Keratinocyte (primary cell): ENCODE measurements at places on chromosomes 3 and 15. TPM values are rescaled to one million over a fixed set of nuclear protein-coding genes. Genes with fewer than 3 reads are reported as not detected.

DNA sequence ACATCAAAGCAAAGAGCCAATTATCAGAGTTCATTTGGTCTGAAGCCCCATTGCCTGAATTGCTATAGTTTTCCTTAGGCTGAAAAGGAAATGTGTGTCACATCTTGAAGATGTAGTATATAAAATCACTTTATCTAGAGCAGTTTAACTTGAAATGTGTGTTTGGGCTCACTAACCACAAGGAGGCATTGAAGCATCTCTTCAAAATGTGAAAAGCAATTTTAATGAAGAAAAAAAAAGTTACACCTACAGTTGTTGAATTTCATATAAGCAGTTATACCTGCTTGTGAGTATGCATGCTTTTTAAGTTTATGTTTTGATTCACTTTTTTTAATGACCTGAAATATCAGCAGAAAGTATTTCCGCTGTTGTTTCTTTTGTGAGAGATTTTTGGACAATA lies 129.3 kb downstream of the IQCH start:
- DNase-seq, result no peak

- no peak for DNase-seq
Observed at GRCh38 chr3:56878074-56878473, 76.3 kb upstream of the ARHGEF3 start.

GRCh38 chr3:15324379-15324808 lies 8.0 kb downstream of the SH3BP5 start:
- DNase-seq, result no peak

DNA sequence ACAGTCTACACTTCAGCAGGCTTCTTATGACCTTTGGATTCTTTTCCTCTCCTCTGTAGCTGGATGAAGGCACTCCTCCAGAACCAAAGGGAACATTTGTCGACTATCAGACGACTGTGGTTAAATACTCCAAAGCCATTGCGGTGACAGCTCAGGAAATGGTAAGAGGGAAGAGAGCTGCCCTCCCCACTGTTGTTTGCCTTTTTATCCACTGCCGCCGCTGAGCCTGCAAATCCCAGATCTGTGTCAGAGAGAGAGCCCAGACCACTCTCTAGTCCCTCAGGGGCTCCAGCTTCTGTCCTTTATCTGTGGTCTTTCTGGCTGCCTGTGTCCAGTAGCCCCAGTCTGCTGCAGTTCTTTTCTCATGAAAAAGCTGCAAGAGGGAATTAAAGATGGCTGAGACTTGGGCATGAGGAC lies 261.5 kb upstream of the TPM1 start:
- DNase-seq, result no peak

GRCh38 chr3:124246949-124247348 lies 255.0 kb upstream of the ROPN1 start:
- no peak for DNase-seq

DNA sequence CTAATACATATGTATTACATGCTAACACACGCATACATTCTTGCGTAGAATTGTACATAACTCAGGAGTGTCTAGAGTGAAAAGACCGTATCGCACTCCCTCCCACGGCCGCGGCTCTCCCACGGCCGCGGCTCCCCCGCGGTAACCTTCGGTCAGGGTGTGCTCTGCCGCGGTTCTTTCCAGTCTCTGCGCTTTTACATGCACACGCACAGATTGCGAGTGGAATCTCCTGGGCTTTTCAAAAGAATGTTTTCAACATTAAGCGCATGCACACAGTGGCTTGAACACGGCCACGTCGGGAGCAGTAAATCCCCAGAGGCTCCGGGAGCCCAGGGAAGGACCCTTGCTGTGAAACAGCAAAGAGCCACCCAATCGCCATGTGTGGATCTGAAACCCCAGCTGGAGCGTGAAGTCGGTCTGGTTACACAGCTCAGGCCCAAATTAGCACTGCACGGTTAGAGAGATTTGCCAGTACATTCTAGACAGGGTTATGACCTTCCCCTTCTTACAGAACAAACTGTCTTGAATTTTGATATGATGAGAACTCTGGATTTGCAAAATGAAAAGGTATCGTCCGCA lies 805 bp upstream of the RGMA start:
- DNase-seq, result no peak

GRCh38 chr3:52123106-52123725 lies 31.0 kb downstream of the POC1A start:
- peak; percentile 71 for DNase-seq

GRCh38 chr3:62735510-62735909 lies 139.7 kb downstream of the CADPS start:
- no peak for DNase-seq

Gene CATSPER2
- 1.7 to 4.2 TPM (median 3.5 TPM) in 3 replicates for polyA plus RNA-seq

Gene NEK10
- polyA plus RNA-seq, result 0.37 to 0.98 TPM (median 0.97 TPM) in 3 replicates

DNA sequence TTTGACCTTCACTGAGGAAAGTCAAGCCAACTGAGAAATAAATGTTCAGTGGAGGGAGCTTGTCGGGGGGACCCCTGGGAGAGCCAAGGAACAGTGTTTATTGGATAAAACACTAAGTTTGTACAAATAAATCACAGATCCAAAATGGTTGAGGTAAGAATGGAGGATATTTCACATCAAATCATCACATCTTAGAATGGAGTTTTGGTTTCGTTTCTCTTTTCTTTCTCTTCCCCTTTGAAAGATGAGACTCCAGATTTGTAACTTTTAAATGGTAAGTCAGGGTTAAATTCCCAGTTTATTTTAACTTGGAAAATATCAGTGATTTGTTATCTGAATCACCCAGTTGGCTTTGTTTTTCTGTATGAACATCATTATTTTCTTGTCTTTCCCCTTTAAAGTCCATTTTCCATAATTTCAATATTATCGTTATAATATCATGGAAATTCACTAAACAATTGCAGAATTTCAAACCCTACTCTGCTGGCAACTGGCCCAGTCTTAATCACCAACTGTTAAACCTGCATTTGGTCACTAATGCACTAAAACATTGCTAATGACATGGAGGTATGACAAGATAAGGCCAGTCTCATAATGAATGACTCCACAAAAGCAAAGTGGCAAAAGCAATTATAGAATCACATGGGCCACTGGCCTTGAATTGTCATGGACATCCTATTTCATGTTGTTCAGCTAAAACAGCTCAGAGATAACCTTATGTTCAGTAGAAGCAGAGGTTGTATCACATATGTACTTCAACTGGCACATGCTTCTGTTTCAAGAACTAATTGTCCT lies 295.1 kb downstream of the SHOX2 start:
- DNase-seq, result no peak

DNA sequence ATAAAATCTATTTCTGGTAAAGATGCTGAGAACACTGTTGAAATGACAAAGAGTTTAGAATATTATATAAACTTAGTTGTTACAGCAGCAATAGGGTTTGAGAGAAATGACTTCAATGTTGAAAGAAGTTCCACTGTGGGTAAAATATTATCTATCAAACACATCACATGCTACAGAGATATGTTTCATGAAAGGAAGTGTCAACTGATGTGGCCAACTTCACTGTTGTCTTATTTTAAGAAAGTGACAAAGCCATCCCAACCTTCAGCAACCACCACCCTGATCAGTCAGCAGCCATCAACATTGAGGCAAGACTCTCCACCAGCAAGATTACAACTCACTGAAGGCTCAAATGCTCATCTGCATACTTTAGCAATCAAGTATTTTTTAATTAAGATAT lies 20.2 kb downstream of the TMEM39A start:
- DNase-seq, result no peak

Gene CFAP100
- not detected in 3 replicates for polyA plus RNA-seq

- DNase-seq, result no peak
Observed at GRCh38 chr3:159844801-159845261, 143.8 kb upstream of the IL12A start.

- no peak for DNase-seq
Observed at GRCh38 chr3:189677667-189678066, 46.5 kb downstream of the TP63 start.

Gene PLA2G4E
- 1.1 to 6.7 TPM (median 3.5 TPM) in 3 replicates for polyA plus RNA-seq

- DNase-seq, result no peak
Observed at GRCh38 chr3:89414270-89414669, 306.8 kb downstream of the EPHA3 start.

- no peak for DNase-seq
Observed at GRCh38 chr3:53516339-53516738, 21.9 kb downstream of the CACNA1D start.

GRCh38 chr3:123012652-123013051 lies 14.9 kb downstream of the SEMA5B start:
- no peak for DNase-seq

Gene GPR15
- 0.05 TPM in 1 of 3 replicates, not detected in the others for polyA plus RNA-seq

DNA sequence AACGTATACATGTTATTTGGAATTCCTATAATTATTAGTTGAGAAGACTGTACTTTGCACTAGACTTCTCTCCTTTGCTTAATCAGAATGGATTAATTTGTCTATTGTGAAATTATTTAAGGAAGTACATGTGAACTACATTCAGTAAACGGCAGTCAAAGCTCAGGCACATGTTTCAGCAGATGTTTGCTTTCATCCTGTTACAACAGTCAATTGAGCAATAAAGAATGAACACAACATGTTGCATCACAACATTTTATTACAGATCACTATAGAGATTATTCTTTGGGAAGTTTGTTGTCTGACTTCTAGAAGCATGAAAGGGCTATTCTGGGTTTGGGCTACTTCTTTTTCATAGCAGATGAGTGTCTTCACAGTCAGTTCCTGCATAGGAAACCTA lies 39.2 kb downstream of the RAB27A start:
- no peak for DNase-seq

DNA sequence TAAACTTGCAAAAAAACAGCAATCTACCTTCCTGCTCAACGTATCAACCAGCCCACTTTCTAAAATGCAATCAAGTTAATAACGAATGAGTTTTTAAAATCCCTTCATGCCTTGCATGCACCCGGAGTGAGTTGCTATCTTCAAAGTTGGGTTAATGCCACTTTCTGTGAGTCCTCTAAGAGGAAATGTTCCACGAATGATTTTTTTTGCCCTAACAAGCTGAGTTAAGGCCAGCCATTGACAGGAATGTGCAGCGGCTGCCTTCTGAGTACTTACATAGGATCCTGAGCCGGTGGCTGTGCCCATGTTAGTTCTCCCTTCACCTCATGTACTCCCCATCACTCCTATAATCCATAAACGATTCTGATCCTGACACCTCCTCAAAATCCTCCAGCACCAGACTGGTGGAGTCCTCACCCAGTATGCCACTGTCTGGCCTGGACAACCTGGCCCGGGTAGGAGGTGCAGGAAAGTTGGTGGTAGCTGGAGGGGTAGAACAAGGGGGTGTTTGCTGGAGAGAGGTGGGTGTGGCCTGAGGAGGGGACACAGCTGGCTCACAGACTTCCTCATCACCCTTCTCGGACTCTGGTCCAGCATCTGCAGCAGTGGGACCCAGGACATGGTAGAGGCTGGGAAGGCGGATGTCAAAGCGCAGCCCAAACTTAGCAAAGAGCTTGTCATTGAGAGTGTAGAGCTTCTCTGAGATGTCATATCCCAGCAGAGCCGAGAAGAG lies 12.4 kb downstream of the POPDC2 start:
- no peak for DNase-seq

GRCh38 chr3:104126864-104127553 lies 1239.7 kb upstream of the ALCAM start:
- no peak for DNase-seq

Gene SEMA5B
- 0.03 to 0.28 TPM (median 0.04 TPM) in 3 replicates for polyA plus RNA-seq

- no peak for DNase-seq
Observed at GRCh38 chr3:82145742-82146141, 384.3 kb upstream of the GBE1 start.

- peak; percentile 13 for DNase-seq
Observed at GRCh38 chr3:168047190-168047795, 48.4 kb downstream of the GOLIM4 start.

DNA sequence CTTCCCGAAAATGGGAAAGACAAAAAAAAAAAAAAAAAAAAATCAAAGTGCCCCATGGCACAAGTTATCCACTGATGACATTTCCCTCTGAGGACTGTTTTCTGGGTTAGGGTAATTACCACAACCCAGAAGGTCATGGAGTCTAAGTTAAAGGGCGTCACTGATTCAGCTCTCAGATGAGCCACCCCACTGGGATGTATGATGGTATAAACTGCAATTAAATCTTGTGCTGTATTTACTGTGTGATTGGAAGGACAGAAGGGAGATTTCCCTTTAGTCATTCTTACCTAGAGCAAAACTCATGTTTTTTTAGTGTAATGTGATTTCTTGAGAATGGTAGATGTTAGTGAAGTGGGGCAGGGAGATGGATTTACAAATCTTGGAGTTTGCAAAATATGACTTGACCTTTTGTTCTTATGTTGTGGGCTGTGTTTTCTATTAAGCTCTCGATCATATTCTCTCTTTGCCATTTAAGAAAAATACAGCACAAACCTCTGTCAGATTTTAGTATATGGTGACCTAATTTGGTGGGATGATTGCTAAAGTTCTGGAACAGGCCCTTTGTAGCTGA lies 244.2 kb downstream of the PTPRG start:
- DNase-seq, result no peak

DNA sequence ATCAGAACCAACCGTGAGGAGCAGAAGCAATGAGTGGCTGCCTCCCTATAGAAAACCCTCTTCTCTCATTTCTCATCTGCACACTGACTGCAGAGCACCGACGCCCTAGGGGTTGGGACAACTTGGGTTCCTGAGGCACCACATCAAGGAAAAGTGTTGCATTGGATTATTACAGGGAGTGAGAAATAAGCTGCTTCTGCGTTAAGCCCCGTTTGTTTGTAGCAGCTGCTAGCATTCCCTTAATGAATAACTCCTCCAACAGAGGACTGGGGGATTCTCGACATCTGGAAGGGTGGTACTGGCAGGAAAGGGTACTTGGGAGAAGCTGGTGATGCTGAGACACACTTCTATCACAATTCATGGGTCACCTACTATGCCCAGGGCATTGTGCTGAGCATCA lies 25.3 kb upstream of the AGBL1 start:
- DNase-seq, result no peak

GRCh38 chr15:32833379-32833821 lies 115.6 kb downstream of the GREM1 start:
- no peak for DNase-seq

Gene SLC41A3
- 30.2 to 39.8 TPM (median 39.5 TPM) in 3 replicates for polyA plus RNA-seq

GRCh38 chr3:188389711-188390342 lies 235.9 kb downstream of the LPP start:
- DNase-seq, result no peak

DNA sequence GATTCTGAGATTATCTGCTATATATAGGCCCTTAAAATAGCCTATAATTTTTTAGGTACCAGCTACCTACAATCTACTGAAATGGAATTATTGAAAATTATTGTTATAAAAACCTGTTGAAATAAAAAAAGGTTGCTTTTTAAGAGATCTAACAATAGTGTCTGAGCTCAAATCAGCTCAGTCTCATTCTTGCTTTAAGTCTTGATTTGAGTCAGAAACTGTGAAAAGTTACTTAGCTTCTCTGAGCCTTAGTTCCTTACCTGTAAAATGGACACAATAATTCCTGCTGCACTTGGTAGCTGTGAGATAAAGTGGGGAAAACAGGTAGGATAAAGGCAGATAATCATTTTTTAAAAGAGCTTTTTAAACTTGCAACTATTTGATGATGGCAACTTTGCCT lies 118.8 kb upstream of the UBE2E2 start:
- no peak for DNase-seq

DNA sequence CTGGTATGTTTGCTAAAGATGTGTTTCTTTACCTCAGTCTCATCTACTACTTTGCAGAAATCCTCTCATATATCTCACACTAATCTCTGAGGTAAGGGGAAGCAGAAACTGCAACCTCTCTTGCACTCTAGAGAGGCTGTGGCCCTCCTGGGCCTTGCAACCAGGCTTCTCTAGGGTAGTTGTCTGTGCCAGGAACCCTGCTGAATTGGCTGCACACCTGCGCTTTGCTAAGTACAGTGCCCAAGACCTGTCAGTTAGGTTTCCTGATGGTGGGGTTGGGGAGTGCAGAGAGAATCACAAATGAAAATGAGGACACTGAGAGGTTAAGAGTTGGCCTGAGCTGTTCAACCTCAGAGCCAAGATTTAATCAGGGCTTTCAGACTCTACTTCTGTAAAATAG lies 117.2 kb upstream of the PLXNA1 start:
- DNase-seq, result no peak

GRCh38 chr15:92600856-92601255 lies 54.7 kb downstream of the FAM174B start:
- no peak for DNase-seq
